ENCODE measurements at places on chromosomes 2 and 18. TPM values are rescaled to one million over a fixed set of nuclear protein-coding genes. Genes with fewer than 3 reads are reported as not detected.
A peak's percentile ranks its signal among the peaks of the same experiment; 100 is the strongest.

- DNase-seq: no peak
These were observed 265.6 kb downstream of the DSEL start for GRCh38 chr18:67250776-67251424.

DNA sequence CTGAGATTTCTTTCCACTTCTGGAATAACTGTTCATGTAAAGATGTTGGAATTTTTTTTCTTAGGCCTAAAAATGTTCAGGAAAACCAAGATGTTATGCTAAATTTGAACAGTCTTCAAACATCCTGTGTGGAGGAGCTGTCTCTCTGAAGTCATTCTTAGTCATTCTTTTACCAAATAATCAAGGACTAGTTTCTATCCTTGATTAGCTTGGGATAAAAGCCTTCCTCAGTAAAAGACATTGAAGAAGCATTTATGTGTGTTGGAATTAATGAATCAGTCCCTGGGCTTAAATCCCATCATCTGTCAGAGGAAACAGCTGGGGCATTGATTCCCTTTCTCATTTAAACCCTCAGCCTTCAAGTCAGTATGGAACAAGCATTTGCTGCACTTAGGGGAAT lies 300.1 kb upstream of the NXPH2 start:
- no peak for DNase-seq

- no peak for DNase-seq
These were observed 206.8 kb upstream of the FOSL2 start for GRCh38 chr2:28185891-28186290.

DNA sequence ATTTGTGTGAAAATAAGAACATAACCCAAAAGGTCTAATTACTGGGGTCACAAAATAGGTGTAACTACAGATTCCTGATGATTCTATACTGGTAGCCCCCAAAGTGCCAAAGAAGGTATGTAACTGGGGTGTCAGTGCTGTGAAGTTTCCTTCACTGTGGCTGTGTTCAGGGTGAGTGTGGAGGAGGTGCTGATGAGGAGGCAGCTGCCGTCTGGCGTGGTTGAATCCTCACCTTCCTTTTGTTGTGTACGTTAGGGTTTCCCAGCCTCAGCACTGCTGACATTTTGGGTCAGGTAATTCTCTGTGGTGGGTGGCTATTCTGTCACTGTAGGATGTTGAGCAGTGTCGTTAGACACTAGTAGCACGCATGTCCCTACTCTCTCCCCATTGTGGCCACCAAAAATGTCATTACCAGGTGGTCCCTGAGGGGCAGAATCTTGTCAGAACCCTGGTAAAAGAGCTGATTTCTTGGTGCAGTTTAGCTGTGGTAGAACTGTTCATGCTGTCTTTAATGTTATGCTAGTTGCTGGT lies 31.5 kb downstream of the ADNP2 start:
- DNase-seq: no peak

DNA sequence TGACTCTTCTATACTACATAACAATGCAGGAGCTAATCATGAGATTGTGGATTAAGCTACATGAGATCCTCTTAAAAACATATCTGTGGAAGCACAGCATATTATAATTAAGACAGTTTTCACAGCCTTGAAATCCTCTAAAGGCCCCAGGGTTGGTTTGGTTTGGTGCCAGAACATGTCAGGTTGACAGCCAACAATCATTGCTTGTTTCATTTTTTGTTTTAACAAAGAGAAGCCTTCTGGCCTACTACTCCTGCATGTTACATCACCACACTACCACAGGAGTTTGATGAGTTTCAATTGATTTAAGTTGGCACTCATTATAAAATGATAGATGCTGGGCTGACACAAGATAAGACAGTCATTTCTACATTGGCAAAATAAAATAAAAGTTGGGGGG lies 255.9 kb upstream of the ERBB4 start:
- no peak for DNase-seq

GRCh38 chr2:69985216-69985615 lies 23.8 kb upstream of the ASPRV1 start:
- no peak for DNase-seq

DNA sequence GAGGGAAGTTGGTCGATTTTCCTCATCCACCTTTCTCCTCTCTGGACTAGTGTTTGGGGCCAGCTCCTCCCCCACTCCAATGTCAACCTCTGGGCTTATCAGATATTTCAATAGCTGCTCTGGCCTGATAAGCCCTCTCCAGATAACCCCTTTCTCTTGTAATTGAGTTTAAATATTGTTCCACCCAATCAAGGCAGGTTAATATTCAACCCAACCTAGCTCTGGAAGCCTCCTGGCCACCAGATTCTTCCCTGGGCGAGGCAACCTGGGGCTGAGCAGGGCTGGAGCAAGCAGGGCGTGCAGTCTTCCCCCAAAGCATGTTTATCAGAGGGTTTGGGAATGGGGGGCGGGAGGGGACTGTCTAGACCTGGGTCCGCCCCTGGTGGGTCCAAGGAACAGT lies 73.8 kb downstream of the TFCP2L1 start:
- DNase-seq: peak; percentile 61

- DNase-seq: no peak
These were observed 3.3 kb downstream of the AFG3L2 start for GRCh38 chr18:12373771-12374116.

DNA sequence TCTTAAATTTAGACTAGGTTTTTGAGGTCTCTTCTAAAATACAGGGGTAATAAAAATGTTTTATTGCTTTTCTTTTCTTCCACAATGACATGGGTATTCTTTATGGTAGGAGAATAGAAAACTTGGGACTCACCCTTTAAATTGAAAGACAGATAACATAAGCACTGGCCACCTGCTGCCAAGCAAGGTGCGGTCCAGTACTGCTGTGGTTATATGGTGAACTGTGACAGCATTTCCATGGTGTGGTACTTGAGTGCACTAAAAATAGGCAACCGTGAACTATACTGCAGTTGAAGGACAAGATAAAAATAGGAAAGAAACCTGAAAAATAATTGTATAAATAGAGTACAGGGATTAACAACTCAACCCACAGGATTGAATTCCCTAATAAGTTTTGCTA lies 54.4 kb upstream of the GRB14 start:
- DNase-seq: no peak

DNA sequence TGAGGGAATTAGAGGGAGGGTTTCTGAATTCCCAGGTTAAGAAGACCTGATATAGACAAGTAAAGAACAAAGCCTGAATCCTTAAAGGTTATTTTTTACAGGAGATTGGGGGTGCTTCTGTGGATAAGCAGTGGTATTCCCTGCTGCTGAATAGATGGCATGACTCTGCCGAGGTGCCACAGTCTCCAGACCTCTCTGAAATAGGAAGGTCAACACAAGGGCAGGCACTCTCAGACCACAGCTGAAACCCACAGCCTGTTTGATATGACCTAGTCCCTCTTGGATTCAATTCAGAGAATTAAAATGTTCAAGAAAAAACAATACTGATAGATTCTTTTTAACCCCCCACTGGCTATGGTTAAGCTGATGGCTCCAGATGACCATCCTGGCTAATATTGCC lies 259.3 kb downstream of the PTGR3 start:
- no peak for DNase-seq

DNA sequence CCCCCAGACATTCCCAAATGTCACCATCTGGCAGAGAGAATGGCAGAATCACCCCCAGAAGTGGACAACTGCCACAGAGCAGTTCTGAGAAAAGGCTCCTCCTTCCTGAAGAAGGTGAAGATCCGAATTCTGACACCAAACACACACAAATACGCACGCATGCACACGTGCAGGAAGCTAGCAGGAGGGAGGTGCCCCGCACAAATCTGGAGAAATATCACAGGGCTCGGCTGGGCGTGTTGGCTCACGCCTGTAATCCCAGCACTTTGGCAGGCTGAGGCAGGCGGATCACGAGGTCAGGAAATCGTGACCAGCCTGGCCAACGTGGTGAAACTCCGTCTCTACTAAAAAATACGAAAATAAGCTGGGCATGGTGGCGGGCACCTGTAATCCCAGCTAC lies 38.5 kb upstream of the ATG16L1 start:
- DNase-seq: no peak

AP1S3 gene
- 5.5 TPM for polyA plus RNA-seq

WDR75 gene
- 59.5 TPM for polyA plus RNA-seq

POTEJ gene
- 0.60 TPM for polyA plus RNA-seq

Data from left lung (tissue), 14 donors.